Gastrocnemius medialis (tissue), 4 donors: ENCODE measurements at places on chromosomes 6 and 20. TPM values are rescaled to one million over a fixed set of nuclear protein-coding genes. Genes with fewer than 3 reads are reported as not detected.

Gene NKAIN2
- 0.39 TPM for total RNA-seq

Gene SLC13A3
- total RNA-seq: 1.8 TPM

Gene C20orf204
- total RNA-seq: 0.66 TPM

Gene ZNF165
- total RNA-seq: not detected

Gene MAS1
- total RNA-seq: not detected

Gene F13A1
- 19.9 TPM for total RNA-seq

Gene STMND1
- not detected for total RNA-seq

Gene DDAH2
- 10.6 TPM for total RNA-seq

Gene OVOL2
- total RNA-seq: not detected

Gene TFAP2D
- not detected for total RNA-seq

Gene SIRPD
- not detected for total RNA-seq

Gene SIRPB1
- total RNA-seq: 4.4 TPM

Gene ENPP4
- total RNA-seq: 41.8 TPM

Gene DNAJC5
- total RNA-seq: 18.5 TPM

Gene CCN6
- total RNA-seq: not detected

Gene OOEP
- not detected for total RNA-seq

Gene TPMT
- total RNA-seq: 8.8 TPM

Gene DEF6
- 0.15 TPM for total RNA-seq

Gene TINAG
- not detected for total RNA-seq

Gene OPRL1
- total RNA-seq: 0.10 TPM

Gene CTCFL
- total RNA-seq: not detected

Gene KCNG1
- not detected for total RNA-seq

Gene COL11A2
- 0.31 TPM for total RNA-seq

Gene TENT5A
- 2.9 TPM for total RNA-seq

Gene DPPA5
- total RNA-seq: not detected

Gene GPR6
- total RNA-seq: not detected

Gene TBXT
- not detected for total RNA-seq

Gene KCNQ2
- not detected for total RNA-seq

Gene GHRH
- total RNA-seq: not detected

Gene COL19A1
- total RNA-seq: 0.12 TPM

Gene CBLN4
- total RNA-seq: not detected

Gene ADGRG6
- 1.9 TPM for total RNA-seq

Gene DTD1
- 26.3 TPM for total RNA-seq

Gene TSBP1
- not detected for total RNA-seq

Gene SAMD5
- total RNA-seq: 0.07 TPM

Gene REM1
- 1.2 TPM for total RNA-seq

Gene CST8
- not detected for total RNA-seq

Gene KHDC1L
- not detected for total RNA-seq

Gene NOX3
- not detected for total RNA-seq

Gene SAMHD1
- 68.6 TPM for total RNA-seq

Gene XKR7
- total RNA-seq: not detected

Gene LKAAEAR1
- total RNA-seq: not detected

Gene PRKN
- 8.4 TPM for total RNA-seq

Gene DIDO1
- 39.3 TPM for total RNA-seq

Gene CRISP2
- total RNA-seq: not detected

Gene RPN2
- total RNA-seq: 85.7 TPM

Gene HLA-DPA1
- total RNA-seq: 51.8 TPM

Gene BTN1A1
- total RNA-seq: not detected

Gene SHLD1
- total RNA-seq: 7.1 TPM

Gene SPDEF
- total RNA-seq: not detected

Gene ASCC3
- 13.6 TPM for total RNA-seq

Gene CD109
- total RNA-seq: 2.5 TPM

Gene SLC17A2
- not detected for total RNA-seq

Gene CTSA
- total RNA-seq: 59.2 TPM

Gene SYNCRIP
- 59.3 TPM for total RNA-seq

Gene ARMH2
- total RNA-seq: not detected
